ENCODE measurements at places on chromosomes 6 and 20.

- peak; percentile 81 for DNase-seq
These were observed 44.8 kb upstream of the SLC2A12 start for GRCh38 chr6:134097114-134097707.

GRCh38 chr6:15375638-15376290, 129.9 kb downstream of the JARID2 start:
- DNase-seq, result no peak

DNA sequence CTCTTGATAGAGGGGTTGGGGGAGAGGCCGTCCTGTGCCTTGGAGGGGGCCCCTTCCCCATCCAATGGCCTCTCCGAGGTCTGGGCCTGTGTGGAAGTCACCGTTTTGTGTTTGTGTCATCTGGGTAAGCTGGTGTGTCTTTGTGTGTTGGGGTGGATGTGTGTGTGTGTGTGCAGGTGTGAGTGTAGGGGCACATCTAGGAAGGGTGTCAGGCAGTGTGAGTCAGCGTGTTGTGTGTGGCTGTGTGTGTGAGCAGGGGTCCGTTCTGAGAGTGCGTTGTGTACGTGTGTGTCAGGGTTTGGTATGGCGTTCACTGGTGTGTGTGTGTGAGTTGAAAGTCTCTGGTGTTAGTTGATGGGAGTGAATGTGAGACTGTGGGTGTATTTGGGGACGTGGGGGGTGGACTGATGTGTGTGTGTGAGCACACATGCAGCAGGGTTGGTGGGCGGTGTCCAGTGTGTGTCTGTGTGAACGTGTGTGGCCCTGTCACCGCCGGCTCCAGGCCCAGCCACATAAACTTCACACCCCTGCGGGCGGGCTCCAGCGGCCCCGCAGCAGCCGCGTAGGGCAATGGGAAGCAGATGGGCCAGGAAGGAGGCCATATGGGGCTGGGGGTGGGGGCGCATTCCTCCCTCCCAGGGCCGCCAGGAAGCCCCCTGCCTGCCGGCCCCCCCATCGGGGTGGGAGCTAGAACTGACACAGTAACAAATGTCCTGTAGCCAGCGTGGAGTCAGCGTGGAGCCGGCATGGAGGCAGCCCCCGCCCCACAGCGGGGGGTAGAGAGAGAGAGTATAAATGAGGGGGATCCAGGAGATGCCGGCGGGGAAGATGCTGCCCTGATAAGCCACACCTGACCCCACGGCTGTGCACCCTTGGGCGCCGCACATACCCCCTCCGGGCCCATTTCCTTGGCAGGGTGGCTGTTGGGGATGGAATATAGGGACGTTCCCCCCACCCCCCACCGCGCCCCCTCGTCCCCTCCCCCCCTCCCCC, 32.1 kb downstream of the SNAI1 start:
- DNase-seq, result no peak

- no peak for DNase-seq
These were observed 29.5 kb upstream of the FBXO9 start for GRCh38 chr6:53035549-53036213.

- no peak for DNase-seq
These were observed 574.1 kb downstream of the HAO1 start for GRCh38 chr20:7366189-7366588.

- peak; percentile 61 for DNase-seq
These were observed 37.5 kb upstream of the MRPS18A start for GRCh38 chr6:43724914-43725642.

- DNase-seq, result no peak
These were observed 90.2 kb upstream of the CDH4 start for GRCh38 chr20:61161726-61162390.

DNA sequence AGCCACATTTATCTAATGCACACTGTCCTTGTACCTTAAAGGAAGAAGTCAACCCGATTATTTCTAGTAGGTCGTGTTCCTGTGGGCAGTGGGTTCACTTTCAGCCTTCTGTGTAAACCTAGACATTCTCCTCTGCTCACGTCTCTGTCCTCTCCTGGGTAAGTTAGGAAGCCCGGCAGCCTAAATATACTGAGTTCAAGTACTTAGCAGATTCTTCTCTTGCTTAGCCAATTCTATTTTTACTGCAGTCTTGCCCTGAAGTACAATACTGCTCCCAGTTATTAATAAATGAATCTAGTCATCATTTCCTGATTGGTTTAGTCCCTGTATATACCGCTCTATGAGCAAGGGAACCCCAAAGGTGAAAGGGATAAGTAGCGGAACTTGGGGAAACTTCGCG, 14.6 kb upstream of the GPR63 start:
- DNase-seq, result no peak

- no peak for DNase-seq
These were observed 754.4 kb upstream of the MARCKS start for GRCh38 chr6:113102761-113103160.

GRCh38 chr20:11895861-11896387, 21.8 kb upstream of the BTBD3 start:
- no peak for DNase-seq

DNA sequence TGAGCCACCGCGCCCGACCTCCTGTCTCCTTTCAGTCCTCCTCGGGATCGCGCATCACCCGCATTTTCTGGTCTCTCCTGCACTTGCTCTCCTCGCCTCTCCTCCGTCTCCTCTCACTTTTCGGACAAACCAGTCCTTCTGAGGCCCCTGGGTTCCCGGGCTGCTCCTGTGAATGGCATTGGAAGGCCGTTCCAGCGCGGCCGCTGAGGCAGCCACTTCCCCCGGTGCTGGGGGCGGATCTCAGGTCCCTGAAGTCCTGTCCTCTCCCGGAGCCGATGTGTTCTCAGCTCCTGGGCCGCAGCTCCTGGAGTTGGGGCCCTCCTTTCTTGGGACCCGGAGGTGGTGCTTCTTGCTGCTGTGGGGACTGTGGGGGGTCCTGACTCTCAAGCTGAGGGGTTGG, 803 bp downstream of the MICB start:
- no peak for DNase-seq

DNA sequence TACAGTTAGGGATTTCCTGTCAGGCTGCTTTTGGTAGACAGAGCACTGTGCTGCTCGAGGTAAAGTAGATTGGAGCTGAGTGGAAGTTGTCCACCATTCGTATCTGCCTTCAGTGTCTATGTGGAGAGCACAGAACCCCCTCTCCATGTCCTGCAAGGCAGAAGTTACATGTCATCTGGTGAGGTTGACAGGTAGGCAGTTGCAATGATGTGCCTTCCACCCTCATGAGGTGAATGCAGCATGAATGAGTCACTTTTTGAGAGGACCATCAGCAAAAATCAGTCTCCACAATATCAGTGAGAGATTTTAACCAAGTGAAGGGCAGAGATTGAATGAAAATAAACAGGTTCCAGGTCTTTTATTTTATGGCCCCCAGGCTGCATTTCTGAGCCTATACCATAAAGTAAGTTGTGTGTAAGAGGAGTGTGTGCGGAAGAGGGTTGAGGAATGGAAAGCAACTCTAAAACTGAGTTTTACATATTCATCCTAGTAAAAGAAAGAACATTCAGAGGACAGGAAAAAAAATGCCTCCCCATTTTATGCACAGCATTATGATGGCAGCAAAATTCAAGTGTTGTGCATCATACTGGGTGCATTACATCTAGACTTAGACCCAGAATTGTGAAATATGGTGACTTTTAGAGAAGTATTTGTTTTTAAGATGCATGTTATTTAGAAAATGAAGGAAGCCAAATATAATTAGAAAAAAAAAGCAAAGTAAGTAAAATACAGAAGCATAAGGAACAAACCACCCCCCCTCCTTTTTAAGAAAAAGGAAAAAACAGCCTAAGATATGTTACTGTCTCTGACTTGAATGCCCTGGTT, 15.8 kb downstream of the TRAPPC3L start:
- DNase-seq, result no peak

- no peak for DNase-seq
These were observed 87.3 kb downstream of the SCML4 start for GRCh38 chr6:107736713-107737396.

GRCh38 chr6:4531406-4531805, 244.8 kb upstream of the CDYL start:
- no peak for DNase-seq

DNA sequence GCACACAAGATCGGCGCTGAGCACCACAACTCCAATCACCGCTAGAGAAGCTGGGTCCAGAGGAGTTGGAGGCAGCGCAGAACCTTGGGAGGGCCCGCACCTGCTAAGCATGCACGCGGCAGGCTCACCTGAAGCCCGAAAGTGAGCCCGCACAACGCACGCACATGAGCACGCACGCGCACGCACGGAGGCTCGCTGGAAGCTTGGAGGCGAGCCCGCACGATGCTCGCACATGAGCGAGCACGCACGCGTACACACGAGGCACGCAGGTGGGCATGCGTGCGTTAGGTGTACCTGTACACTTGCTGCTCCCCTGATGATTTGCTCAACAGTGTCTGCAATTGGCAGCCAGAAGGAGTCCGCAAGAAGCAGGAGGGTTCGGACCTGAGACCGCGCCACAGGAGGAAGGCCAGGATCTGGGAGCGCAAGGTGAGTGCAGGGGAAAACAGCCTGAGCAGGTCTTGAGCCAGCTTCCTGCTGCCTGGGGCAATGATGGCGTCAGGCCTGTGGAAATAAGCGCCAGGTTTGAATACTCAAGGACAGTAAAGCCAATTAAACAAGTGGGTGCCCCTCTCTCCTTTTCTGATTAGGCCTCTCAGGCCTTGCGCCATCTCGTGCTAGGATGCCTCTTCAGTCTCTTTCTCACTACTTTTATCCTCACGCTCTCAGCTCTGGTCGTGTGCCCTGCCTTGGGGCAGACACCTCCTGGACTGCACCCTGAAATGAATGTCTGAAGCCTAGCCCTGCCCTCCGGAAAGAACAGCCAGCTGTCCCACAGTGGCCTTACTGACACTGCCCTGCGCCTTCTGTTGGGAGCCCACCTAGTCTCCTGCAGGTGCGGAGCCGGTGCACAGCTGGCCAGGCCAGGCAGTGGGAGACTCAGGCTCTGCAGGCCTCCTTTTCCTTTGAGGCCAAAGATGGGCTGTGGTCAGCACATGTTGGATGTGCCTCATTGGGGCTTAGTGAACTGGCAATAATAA, 340.4 kb downstream of the CDC5L start:
- DNase-seq, result no peak

DNA sequence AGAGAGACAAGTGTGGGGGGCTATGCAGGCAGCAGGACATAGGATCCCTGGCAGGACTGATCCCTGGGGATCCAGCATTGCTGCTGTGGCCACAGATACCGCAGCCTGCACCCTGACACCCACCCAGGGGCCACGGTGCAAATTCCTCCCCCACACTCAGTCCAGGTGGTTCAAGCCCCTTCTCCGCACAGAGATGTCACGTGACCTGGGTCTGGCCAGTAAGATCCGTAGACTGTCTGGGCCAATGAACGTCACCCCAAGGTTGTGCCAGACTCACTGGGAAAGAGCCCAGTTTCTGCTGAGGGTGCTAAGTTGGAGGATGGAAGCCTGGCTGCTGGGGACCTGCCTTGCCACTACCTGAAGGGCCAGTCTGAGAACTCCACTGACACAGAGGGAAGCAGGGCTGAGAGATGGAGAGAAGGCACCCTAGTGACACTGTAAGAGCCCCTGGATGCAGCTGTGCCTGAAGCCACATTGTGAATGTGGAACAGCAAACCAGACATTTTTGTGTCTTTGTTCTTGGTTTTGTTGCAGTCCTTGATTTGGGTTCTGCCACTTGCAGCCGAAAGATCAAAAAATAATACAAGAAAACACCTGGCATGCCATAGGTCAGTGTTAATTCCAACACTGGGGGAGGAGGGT, 228.6 kb downstream of the PREX1 start:
- DNase-seq, result no peak

GRCh38 chr6:11188161-11188915, 44.1 kb downstream of the NEDD9 start:
- no peak for DNase-seq

- DNase-seq, result no peak
These were observed 25.2 kb downstream of the TFAP2B start for GRCh38 chr6:50843842-50844241.

DNA sequence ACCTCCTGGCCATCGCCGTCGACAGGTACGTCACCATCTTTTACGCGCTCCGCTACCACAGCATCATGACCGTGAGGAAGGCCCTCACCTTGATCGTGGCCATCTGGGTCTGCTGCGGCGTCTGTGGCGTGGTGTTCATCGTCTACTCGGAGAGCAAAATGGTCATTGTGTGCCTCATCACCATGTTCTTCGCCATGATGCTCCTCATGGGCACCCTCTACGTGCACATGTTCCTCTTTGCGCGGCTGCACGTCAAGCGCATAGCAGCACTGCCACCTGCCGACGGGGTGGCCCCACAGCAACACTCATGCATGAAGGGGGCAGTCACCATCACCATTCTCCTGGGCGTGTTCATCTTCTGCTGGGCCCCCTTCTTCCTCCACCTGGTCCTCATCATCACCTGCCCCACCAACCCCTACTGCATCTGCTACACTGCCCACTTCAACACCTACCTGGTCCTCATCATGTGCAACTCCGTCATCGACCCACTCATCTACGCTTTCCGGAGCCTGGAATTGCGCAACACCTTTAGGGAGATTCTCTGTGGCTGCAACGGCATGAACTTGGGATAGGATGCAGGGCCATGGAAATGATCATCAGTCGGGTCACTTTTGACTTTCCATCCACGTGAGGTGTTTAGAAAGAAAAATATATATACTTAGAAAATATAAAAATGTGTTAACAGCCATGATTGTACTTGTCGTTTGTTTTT, 868 bp downstream of the MC3R start:
- no peak for DNase-seq

DNA sequence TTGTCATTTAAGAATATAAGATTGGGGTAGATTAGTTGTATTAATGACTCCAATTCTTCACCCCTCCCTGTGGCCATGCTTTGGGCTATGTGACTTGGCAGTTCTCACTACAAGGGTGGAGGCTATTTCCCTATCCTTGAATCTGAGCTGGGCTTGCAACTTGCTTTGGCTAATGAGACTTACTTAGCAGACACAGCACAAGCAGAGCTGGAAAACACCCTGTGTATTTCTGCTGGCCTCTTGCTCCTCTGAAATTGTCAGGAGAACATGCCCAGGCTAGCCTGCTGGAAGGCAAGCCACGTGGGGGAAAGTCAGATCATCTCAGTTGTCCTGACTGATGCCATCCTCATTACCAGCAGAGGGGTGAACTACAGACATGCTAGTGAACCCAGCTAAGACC, 126.5 kb upstream of the HDGFL1 start:
- no peak for DNase-seq

- no peak for DNase-seq
These were observed 212.6 kb downstream of the PLCB1 start for GRCh38 chr20:8344631-8345030.

- no peak for DNase-seq
These were observed 13.9 kb upstream of the ADGRF5 start for GRCh38 chr6:46935687-46936086.

DNA sequence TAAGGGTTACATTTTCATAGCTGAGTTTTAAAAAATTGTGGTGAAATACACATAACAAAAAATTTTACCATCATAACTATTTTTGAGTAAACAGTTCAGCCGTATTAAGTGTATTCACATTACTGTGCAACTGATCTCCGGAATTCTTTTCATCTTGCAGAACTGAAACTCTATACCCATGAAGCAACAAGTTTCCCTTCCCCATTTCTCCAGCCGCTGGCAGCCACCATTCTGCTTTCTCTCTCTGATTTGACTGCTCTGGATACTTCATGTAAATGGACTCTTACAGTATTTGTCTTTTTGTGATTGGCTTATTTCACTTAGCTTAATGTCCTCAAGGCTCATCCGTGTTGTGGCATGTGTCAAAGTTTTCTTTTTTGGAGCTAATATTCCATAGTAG, 341.6 kb downstream of the QKI start:
- no peak for DNase-seq

- peak; percentile 82 for DNase-seq
These were observed 1.0 kb downstream of the IGF2R start for GRCh38 chr6:159969921-159970320.

Measured in hindlimb muscle (tissue), 1 donor.